ENCODE measurements at places on chromosomes 6 and 20. TPM values are rescaled to one million over a fixed set of nuclear protein-coding genes. Genes with fewer than 3 reads are reported as not detected.

The NRN1 gene
- total RNA-seq = 0.39 TPM

The RFX6 gene
- total RNA-seq = not detected

The MPC1 gene
- total RNA-seq = 27.5 TPM

The TMC2 gene
- not detected for total RNA-seq

The SLC44A4 gene
- total RNA-seq = not detected

The DNMT3B gene
- 4.7 TPM for total RNA-seq

The CRYBG1 gene
- 64.1 TPM for total RNA-seq

The IL17F gene
- total RNA-seq = not detected

The TAGAP gene
- not detected for total RNA-seq

The MUC21 gene
- total RNA-seq = not detected

The GPR63 gene
- total RNA-seq = 1.7 TPM

The RIMS1 gene
- 0.08 TPM for total RNA-seq

The PTK7 gene
- 123 TPM for total RNA-seq

The PRRT1 gene
- total RNA-seq = not detected

The BNIP5 gene
- not detected for total RNA-seq

The SLA2 gene
- total RNA-seq = not detected

The ABHD12 gene
- 18.9 TPM for total RNA-seq

The PNPLA1 gene
- total RNA-seq = not detected

The HLA-G gene
- 0.23 TPM for total RNA-seq

The HLA-DRA gene
- total RNA-seq = not detected

The BPIFB2 gene
- total RNA-seq = not detected

The BCAS4 gene
- 12.5 TPM for total RNA-seq

The SLC22A2 gene
- total RNA-seq = not detected

The PGC gene
- total RNA-seq = not detected

The FNDC1 gene
- total RNA-seq = 0.08 TPM

The FKBP1C gene
- total RNA-seq = 0.39 TPM

The ZNF391 gene
- total RNA-seq = 2.5 TPM

The HCRTR2 gene
- not detected for total RNA-seq

The BANF2 gene
- total RNA-seq = not detected
